Activated naive CD8-positive, alpha-beta T cell treated with anti-CD3 and anti-CD28 coated beads, Interleukin-2, amount 50 U/mL, for 24 hours (primary cell): ENCODE measurements at places on chromosomes 6 and 20.

GRCh38 chr20:62984666-62985443 lies 21.9 kb downstream of the BHLHE23 start:
- H3K27ac ChIP-seq, result no peak overlapping the region
- DNase-seq, result no peak
- no peaks in the 10 kb centered on the region for H3K36me3 ChIP-seq

DNA sequence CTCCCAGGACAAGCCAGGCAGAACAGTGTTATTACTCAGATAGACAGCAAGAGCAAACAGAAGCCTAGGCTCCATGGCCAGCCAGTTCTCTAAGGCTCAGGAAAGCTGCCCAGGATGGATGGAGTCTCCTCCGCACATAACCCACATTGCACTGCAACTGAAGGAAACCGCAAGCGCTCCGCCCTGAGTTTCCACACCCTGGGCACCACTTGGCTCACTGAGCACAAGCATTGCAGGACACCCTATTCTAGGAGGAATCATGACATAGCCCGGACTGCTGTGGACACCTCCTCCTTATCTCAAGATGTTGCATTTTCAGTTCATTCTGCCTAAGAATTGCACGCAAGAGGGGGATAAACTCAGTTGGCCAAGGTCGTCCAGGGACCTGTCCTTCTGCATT lies 42.9 kb downstream of the LINC00237 start:
- no peak overlapping the region for H3K4me3 ChIP-seq
- no peaks in the 10 kb centered on the region for H3K36me3 ChIP-seq
- no peak for DNase-seq
- peaks cover 24% of the 10 kb centered on the region for H3K27me3 ChIP-seq
- H3K4me1 ChIP-seq, result no peaks in the 10 kb centered on the region

- H3K27me3 ChIP-seq, result no peaks in the 10 kb centered on the region
- H3K27ac ChIP-seq, result no peak overlapping the region
- H3K36me3 ChIP-seq, result no peaks in the 10 kb centered on the region
- H3K4me3 ChIP-seq, result no peak overlapping the region
- DNase-seq, result no peak
Observed at GRCh38 chr6:35230950-35231349, 17.2 kb downstream of the SCUBE3 start.

GRCh38 chr20:34604980-34605788 lies 46.7 kb downstream of the MAP1LC3A start:
- no peak overlapping the region for H3K4me3 ChIP-seq
- H3K36me3 ChIP-seq, result peaks cover 6% of the 10 kb centered on the region
- no peak overlapping the region for H3K27ac ChIP-seq
- H3K27me3 ChIP-seq, result no peaks in the 10 kb centered on the region
- no peaks in the 10 kb centered on the region for H3K4me1 ChIP-seq

- peaks cover 44% of the 10 kb centered on the region for H3K36me3 ChIP-seq
- H3K27me3 ChIP-seq, result no peaks in the 10 kb centered on the region
- peaks cover 29% of the 10 kb centered on the region for H3K4me1 ChIP-seq
- H3K4me3 ChIP-seq, result no peak overlapping the region
- no peak for DNase-seq
Observed at GRCh38 chr6:158188591-158188990, 20.4 kb downstream of the GTF2H5 start.
